ENCODE measurements at places on chromosomes 2 and 18.

- no peak for DNase-seq
Observed at GRCh38 chr2:229443546-229444268, 172.6 kb upstream of the PID1 start.

GRCh38 chr2:85134896-85135659 is 1.9 kb downstream of the TCF7L1 start:
- no peak for DNase-seq

- no peak for DNase-seq
Observed at GRCh38 chr2:122794100-122794499, 1038.6 kb downstream of the TSN start.

GRCh38 chr2:29260142-29260772 is 145.0 kb downstream of the CLIP4 start:
- DNase-seq = no peak

GRCh38 chr18:37107748-37108522 is 279.0 kb downstream of the KIAA1328 start:
- DNase-seq = no peak

DNA sequence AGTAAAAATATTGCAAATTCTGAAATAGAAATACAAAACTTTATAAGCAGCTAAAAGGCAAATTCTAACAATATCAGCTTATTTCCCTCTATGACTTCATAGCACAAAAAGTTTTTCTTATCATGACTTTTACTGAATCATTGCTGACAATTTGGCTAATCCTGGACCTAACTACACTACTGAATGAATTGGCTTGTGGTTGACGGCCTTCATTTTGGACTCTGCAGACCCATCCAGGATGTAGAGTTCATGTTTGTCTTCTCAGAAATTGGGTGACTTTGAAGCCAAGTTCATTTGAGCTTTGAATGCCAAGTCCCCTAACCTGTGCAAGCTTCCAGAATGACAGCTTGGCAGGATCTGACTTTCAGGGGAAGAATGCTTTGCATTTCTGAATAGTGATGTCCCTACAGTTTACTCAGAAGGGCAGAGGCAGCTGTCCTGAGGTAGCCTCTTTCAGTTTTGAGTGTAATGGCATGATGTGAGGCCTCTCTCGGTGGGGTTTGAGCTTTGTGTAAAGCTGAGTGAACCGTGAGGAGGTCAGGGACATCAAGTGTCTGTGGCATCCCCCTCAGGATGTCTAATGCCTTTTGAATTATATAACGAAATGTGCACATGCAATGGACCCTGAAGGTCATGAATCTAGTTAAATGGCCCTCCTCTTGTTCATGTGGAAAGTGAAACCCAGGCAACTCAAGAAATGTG is 48.0 kb downstream of the EFEMP1 start:
- DNase-seq = no peak

DNA sequence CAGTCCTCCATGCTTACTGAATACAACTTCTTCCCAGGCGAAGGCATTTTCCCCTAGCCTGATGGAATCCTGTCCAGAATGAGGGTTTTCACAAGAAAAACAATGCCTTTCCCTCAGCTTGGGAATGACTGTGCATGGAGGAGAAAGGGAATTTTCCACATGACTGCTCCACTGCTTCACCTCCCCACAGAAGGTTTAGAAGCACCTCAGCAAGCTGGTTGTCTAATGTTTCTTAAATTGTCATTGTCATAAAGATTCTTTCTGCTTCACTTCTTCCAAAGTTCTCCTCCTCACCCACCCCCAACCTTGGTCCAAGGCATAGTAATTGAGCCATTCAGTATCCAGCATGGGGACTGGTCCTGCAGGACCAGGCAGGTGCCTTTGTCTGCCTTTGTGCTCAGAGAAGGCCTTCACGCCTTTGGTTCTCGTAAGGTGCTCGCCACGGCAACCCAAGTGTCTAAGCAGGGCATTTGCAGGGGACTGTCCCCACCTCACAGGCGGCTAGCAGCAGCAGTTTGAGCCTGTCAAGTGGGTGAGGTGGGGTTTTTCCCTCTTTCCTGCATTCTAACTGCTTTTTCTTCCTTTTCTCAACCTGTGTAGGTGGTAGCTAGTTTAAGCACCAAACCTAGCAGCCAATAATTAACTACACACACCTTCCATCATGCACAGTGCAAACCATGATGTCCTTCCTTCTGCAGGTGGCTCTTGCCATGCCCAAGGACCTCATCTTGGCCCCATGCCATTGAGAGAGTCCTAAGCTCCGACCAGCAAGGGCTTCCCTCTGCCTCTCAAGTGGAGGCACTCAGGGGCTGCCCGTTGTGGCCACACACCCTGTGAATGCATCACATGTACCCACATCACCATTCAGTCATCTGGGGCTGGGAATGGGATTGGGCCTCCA is 65.7 kb upstream of the BCL2L11 start:
- no peak for DNase-seq

GRCh38 chr2:238971318-238972145 is 123.6 kb downstream of the TWIST2 start:
- no peak for DNase-seq

GRCh38 chr18:8163286-8163959 is 445.8 kb upstream of the RAB12 start:
- DNase-seq = no peak

DNA sequence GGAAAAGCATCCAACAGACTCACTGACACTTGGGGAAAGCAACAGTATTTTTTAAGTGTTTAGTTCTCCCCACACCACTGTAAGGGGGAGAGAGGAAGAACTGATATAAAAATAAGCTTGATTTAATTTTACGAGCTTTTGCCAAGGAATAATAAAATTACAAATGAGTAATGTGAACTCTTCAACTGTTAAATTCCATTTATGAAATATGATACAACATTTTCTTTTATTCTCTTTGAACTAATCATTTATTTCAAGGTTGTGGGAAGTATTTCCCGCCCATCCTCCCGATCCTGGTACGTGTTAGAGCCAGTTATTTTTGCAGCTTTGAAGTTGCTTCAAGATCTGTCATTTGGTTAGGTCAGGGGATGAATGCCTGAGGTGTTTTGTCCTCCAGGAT is 35.2 kb downstream of the WDPCP start:
- DNase-seq = no peak

- DNase-seq = peak; percentile 10
Observed at GRCh38 chr2:25590921-25591505, 82.4 kb downstream of the DTNB start.

GRCh38 chr2:175432021-175432420 is 250.5 kb upstream of the ATP5MC3 start:
- DNase-seq = no peak

- no peak for DNase-seq
Observed at GRCh38 chr18:8706791-8707555, 1.6 kb downstream of the MTCL1 start.

DNA sequence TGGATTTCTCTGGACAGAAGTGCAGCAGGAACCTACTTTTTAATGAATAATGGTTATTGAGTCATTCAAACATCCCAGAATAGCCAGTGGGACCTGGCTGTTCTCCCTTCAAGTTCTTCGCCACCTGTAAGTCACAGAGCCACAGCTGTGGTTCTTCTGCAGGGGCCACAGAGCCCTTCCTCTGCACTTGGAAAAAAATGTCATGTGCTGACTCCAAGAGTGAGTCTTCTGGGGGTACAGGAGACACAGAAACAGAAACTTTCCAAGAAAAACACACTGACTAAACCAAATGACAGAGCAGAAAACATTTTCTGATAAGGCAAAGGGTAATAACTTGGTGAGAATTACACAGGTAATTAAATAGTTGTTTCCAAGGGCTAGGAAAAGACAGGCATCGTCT is 68.7 kb upstream of the FN1 start:
- no peak for DNase-seq

- no peak for DNase-seq
Observed at GRCh38 chr2:134203175-134203574, 50.7 kb upstream of the MGAT5 start.

- DNase-seq = no peak
Observed at GRCh38 chr18:49447810-49448745, 12.4 kb downstream of the DYM start.

- no peak for DNase-seq
Observed at GRCh38 chr2:172972005-172972619, 103.5 kb upstream of the MAP3K20 start.

DNA sequence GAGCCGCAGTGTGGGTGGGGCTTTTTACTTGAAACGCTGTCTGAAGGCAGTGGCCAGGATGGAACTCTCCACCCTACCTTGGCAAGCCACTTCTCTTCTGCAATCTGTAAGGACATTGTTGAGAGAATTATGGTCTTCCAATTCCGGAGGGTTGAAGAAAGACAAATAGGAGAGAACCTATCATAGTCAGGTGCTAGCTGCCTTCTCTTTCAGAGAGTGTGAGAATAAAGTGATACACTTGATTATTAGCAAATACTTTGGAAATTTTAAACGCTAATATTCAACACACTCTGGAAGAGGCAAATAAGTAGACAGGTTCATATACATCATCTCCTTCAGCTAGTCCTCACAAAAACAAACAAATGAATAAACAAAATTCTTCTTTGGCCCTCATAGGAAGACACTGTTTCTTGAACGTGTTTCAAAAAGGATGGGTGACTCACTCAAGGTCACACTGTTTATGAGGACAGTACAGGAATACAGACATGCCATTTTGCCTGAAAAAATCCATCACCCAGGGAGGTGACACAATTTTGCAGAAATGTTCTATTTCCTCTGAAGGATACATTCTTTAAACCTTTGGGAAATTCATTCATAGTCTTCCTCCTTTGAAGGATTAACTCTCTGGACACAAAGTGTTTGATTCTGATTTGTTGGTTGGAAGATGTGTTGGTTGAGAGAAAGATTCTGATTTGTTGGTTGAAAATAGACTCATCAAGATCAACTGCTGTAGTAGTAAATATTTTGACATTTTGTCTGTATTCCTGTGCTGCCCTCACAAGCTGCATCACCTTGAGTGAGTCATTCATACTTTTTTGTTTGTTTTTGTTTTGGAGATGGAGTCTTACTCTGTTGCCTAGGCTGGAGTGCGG is 2.2 kb upstream of the IL1RN start:
- DNase-seq = no peak

GRCh38 chr18:52288403-52289004 is 51.5 kb upstream of the DCC start:
- DNase-seq = peak; percentile 2

GRCh38 chr2:216775043-216775453 is 79.7 kb upstream of the IGFBP5 start:
- DNase-seq = no peak

DNA sequence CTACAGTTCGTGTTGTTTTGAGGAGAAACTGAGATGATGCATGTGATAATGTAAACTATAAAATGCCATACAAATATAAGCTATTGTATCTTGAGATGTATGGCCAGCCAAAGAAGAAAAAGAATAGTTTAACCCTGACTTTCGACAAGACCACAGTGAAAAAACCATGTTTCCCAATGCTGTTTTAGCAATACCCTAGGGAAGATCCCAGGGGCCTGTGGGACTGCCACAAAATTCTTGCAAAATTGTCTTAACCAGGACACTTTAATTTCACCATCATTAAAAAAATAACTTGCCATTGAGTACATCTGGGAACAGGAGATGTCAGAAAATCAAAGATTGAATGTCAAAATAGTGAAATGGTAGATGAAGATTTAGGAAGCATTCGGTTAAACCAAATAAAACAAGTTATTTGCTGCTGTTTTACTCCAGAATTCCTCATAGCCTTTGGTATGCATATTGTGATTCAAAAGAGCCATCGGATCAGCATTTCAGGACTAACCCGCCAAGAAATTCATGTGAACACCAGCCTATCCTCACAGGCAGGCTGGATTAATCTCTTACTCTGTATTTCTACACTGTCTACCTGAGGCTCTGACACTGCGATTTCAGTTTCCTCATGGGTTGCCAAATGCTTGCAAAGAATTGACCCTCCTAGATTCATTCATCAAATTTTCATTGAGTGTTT is 49.0 kb upstream of the SP3 start:
- no peak for DNase-seq

GRCh38 chr2:136985044-136985443 is 219.7 kb downstream of the THSD7B start:
- no peak for DNase-seq

DNA sequence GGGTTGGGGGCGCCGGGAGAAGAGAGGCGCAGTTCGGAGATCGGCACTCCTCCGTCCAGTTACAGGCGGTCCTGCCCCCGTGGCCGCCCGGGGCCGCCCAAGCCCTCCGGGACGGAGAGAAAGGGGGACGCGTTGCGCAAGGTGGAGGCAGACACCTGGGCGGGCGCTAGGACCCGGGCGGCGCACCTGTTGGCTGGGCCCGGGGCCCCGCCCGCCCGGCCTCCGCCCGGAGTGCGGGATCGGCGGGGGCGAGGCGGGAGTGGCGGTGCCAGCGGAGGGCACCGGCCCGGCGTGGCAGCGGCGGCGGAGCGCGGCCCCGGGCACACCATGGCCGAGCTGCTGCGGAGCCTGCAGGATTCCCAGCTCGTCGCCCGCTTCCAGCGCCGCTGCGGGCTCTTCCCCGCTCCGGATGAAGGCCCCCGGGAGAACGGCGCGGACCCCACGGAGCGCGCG is at the start of gene SGPP2:
SGPP2 (plus strand) TSS at position 268 of the 453 bp plus-strand sequence; CDS start at position 328, 60 bp downstream.
- DNase-seq = no peak

GRCh38 chr18:49476664-49477411 is 10.2 kb downstream of the C18orf32 start:
- DNase-seq = no peak

DNA sequence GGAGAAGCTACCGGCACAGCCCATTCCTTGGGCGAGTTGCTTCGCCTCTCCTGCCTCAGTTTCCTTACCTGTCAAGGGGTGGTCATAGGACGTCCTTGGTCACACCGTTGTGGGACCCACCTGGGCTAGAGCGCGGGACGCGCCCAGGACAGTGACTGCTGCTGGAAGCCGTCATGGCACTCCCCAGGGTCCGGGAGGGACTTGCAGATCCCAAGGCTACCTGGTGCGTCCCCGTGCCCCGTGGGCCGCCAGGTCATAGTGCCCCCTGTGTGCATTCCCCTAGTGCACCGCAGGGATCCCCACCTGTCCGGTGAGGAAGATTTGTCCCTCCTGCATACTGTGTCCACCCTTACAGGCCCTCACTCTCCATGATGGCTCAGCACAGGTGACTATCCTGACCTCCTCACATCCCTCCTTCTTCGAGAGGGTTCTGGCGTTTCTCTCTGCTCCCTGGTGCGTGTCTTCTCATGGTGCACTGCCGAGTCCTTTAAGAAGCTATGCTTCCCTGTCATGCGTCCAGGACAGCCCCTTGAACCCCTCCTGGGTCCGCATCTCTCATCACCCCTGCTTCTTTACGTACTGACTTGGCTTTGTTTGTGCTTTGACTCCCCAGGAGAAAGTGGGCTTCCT is 886 bp upstream of the STK25 start:
- DNase-seq = no peak

DNA sequence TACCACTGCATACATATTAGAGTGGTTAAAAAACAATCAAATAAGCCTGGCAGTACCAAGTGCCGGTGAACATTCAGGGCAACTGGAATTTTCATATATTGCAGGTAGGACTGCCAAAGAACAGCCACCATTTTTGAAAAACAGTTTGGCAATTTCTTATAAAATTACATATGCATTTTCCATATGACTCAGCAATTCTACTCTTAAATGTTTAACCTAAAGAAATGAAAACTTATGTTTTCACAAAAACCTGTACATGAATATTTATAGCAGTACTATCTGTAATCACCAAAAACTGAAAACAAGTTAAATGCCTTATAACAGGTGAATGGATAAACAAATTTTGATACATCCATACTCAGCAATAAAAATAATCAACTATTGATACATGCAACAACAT is 39.9 kb downstream of the CTAGE1 start:
- DNase-seq = no peak

All from activated gamma-delta T cell (primary cell).